ENCODE measurements at places on chromosomes 2 and 18.

- no peak for DNase-seq
These were observed 631.8 kb upstream of the SETBP1 start for GRCh38 chr18:44048846-44049245.

DNA sequence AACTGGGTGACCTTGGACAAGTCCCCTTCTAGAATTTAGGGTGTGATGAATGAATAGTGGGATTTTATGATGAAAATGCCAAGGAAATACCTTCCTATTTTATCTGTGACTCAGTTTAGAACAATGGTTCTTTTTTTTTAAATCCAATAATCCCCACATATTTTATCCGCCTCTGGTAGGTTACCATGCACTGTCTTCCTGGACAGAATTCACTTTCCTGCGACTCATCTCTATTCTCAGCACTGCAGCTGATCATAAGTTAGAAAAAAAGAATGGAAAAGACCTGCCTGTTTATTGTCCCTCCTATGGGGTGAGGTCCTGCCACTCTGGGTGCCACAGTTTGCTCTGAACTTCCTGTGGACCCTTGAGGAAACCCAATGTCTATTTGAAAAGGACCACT is 73.1 kb downstream of the IRS1 start:
- DNase-seq = no peak

- DNase-seq = no peak
These were observed 497.9 kb upstream of the FANCL start for GRCh38 chr2:58739033-58739432.

DNA sequence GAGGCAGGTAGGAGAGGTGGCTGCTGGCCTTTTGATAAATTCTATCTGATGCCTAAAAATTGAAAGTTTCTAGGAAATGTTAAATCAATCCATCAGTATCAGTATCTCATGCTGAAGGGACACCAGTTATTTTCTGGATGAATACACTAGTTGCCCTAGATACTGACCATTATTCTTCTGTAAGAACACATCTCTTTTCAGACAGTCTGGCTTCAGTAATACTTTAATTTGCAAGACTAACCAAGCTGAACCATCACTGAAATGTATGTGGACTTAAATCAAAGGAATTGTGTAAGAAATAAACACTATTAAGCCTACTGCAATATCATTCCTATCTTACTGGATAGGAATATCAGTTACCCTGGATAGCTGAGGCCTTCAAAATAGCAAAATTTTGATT is 1546.3 kb downstream of the LRP1B start:
- no peak for DNase-seq

- DNase-seq = no peak
These were observed 96.1 kb upstream of the LMAN1 start for GRCh38 chr18:59454909-59455727.

- DNase-seq = no peak
These were observed 173.9 kb upstream of the PID1 start for GRCh38 chr2:229445019-229445418.

GRCh38 chr2:207067473-207067872 is 98.3 kb downstream of the KLF7 start:
- no peak for DNase-seq

DNA sequence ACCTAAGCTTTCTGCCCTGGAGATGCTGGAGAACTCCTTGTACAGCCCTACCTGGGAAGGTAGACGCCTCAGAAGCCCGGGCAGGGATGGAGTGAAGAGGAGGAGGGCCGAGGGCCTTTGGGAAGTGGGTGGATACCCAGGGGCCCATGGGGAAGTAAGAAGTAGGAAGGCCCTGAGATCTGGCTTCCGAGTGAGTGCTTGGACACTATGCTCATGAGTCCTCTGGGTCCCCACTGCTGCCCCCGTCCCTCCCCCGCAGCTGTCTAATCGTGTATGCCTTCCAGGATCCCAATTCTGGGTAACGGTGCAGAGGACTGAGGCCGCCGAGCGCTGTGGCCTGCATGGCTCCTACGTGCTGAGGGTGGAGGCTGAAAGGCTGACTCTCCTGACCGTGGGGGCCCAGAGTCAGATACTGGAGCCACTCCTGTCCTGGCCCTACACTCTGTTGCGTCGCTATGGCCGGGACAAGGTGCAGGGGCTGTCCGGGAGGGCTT is 1.1 kb downstream of the DOK1 start:
- DNase-seq = no peak

DNA sequence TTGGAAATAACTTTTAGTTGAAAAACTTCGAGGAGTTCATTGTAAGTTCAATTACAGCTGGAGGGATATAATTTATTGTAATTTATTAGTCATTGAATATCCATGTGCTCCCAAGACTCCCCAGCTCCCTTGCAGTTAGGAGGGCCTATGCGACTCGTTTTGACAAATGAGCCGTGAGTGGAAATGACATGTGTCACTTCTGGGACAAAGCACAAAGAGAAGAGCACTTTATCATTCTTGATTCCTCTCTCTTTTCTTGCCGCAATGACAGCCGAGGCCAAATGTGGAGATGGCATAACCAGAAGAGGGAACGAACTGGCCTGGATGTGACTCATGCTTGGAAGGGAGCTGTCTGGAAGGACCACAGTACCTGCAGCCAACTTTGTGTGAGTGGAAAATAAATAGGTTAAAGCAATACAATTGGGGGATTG is 44.2 kb upstream of the ITSN2 start:
- DNase-seq = no peak

DNA sequence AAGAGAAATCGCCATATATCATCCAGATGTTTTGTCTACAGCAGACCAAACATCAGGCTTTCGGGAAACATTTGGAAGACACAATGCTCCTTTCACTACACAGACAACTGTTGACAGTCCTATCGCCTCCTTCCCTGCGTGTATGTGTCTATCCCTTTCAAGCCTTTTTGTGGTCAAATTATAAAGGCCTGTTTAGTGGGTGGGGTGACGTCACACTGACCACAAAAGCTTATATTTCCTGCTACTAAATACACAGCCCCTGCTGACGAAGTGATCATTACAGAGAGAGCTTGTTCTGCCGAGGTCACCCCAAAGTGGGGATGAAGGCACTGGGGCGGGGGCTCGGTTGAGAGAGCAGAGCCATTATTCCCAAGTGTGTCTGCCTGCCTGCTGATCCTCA is 302.7 kb upstream of the TNP1 start:
- no peak for DNase-seq

- no peak for DNase-seq
These were observed 617.4 kb downstream of the BCL11A start for GRCh38 chr2:59936048-59936447.

DNA sequence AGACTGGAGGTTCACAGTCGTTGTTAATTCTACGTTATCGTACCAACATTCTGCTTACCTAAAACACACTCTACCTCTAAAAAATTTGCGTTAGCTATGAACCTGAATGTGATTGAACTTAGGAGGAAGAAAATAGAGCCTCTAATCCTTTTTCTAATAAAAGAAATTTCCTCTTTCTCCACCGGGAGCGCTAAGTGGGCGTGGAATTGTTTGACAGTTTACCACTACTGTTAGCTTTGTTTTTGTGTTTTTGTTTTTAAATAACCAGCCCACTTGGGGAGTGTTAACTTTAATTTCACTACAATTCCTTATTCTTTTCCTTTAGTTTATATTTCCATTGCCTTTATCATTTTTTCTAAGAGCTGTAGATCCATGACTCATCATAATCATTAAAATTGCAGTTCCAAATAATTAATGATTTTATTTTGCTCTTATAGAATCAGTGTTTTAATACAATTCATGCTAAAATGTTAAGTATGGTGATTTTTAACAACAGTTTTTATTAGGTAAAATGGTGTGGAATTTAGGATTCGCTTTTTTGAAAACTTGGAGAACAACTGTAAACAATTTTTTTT is 55.0 kb upstream of the ITM2C start:
- DNase-seq = no peak

- DNase-seq = no peak
These were observed 18.9 kb downstream of the MBD5 start for GRCh38 chr2:148039783-148040182.

- DNase-seq = peak; percentile 1
These were observed 248.9 kb downstream of the TDRD15 start for GRCh38 chr2:21372654-21373053.

DNA sequence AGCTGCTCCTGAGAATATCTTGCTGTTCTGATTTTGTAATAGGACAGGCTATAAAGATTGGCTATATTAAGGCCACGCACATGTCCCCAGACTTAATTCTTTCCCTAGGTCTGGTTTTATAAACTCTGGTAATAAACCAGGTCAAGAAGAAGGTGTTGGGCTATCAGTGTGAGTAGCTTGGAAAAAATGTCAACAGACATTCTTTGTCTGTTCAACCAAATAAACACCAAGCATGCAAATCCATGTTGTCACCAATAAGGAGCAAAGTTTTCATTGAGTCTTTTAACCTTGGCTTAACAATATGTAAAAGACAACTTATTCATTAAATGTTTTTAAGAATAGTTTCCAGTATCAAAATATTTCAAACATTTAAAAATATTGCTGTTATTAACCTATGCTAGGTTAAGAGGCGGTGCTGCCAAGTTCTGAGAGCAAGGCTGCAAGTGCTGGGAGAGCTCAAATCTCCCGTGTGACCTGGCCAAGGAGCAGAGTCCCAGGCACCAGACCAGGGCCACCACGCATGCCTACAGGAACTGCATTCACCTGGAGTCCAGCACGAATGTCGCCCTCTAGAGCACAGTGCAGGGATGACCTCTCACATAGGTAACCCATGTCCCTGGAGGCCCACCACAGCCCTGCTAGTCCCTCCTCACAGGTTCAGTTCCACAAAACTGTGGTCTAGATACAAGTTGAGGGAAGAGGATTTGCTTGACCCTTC is 120.5 kb upstream of the POU3F3 start:
- no peak for DNase-seq

DNA sequence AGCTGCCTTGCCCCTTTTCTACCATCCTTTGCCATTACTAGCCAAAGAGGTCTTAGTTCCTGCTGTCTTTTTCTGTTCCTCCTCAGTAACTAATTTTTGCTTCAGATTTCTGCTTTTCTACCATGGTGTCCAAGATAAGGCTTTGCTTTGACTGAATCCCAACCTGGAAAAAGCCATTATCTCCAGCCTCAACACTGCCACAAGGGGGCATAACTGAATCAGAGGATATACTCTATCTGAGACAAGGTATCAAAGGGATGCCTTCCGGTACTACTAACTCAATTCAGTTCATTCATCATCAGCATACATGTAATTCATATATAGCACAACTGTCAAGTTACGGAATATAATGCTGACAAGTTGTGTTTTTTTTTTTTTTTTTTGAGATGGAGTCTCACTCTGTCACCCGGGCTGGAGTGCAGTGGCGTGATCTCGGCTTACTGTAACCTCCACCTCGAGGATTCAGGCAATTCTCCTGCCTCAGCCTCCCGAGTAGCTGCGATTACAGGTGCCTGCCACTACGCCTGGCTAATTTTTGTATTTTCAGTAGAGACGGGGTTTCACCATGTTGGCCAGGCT is 11.4 kb downstream of the OSGEPL1 start:
- no peak for DNase-seq

- DNase-seq = no peak
These were observed 28.4 kb upstream of the GNAL start for GRCh38 chr18:11660691-11661090.

- DNase-seq = no peak
These were observed 83.6 kb downstream of the MREG start for GRCh38 chr2:215929602-215930335.

DNA sequence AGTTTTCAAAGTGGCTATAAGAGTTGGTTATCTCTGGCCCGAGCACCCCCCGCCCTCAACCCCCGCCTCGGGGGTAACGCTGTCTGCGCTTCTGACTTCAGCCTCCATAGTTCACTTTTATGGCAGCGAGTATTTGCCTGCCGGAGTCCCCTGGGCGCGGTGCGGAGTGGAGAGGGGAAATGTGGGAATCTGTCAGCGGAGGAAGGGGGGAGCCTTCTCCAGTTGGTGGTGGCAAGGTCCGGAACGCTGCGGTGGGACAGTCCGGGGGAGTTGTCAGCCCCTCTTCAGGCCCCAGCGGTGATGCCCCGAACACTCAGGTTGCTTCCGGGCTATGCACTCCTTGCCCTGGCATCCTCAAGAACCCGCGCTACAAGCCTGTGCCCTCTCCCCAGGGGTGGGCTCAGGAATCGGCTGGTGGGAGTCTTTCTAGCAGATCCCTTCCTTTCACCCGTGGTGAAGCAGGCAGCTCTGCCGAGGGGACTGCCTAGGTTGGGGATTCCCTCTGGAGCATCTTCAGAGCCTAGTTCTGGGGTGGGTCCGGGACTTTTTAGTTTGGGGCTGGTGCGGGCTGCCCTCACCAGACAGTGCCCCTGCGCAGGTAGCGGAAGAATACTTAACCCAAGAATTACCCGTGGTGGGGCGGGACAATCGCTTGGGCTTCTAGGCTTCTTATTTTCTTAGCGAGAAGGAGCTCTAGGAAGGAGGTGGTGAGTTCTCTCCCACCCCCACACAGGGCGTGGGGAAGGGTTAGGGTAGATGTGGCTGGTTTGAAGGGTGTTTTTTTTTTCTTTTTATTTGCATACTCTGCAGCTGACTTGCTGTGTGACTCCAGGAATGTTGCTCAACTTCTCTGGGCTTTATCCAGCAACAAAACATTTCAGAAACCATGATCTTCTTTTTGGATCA is 1.6 kb downstream of the ATOH8 start:
- no peak for DNase-seq

DNA sequence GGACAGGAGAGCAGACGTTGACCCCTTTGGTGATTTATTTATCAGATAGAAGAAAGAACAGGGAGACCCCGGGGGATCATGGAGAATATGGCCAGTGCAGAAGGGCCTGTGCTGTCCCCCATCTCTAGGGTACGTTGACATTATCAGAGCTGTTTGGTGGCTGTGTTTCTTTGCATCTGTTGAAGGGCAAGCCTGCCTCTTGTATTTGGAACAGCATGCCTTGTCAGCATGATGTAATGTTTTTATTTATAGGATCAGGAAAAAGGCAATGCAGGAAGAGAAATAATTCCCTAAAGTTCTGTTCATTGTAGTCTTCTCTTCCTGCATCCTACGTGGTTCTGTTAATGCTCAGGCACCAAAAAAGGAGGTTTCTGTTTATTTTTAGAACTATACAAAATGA is 49.8 kb upstream of the CABYR start:
- no peak for DNase-seq

DNA sequence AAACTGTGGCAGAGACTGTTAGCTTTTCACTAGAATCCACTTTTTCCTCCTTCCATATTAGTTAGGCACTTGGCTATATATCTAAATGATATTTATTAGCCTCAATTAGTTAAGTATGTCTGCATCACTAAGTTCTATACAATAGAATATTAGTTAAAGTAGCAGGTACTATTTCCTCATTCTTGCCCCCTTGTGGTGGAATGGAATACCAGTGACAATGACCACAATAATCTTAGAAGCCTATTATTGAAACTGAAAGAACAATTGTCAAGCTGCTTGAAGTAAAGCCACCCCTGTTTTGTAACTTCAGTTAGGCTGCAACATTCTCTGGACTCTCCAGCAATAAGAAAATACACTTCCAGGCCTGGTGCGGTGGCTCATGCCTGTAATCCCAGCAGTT is 476.3 kb upstream of the VWC2L start:
- DNase-seq = peak; percentile 41

Measured in T-helper 2 cell (primary cell).